ENCODE measurements at places on chromosomes 2 and 18.

DNA sequence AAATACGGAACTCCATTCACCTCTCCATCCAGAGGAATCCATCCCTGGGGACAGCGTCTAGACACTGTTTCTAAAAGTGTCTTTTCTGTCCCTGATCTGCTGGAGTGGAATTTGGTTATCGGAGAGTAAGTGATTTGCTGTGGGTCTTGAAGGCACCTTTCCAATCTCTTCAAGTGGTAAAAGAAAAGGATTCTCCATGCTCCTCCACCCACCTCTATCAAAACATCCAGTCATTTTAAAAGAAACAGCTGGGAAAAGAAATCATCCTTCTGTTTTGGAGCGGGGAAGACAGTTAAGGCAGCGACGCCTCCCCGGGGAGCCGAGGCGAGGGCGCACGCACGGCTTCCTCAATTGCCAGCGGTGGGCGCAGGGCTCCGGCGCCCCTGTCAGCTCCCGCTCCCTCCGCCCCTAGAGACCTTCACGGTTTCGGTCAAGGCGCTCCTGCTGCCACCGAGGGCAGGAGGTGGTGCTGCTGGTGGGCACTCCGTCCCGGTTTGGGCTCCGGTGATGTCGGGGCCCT lies 547 bp downstream of the SLC35F5 start:
- no peak for DNase-seq

DNA sequence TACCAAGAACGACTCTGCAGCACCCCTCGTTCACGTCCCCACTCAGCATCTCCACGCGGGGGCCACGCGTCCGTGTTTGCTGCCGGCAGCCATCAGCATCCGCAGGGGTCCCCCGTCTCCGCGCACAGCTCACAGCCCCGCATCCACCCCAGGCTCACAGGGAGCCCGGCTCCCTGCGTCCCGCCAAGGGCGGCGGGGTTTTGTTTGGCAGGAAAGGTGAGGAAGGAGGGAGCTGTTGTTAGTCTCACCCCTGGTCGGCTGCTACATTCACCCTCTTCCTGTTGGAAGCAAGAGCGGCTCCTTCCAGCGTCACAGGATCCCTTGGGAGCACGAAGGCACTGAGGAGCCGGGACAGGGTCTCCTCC lies 131.0 kb upstream of the CTDP1 start:
- no peak for DNase-seq

DNA sequence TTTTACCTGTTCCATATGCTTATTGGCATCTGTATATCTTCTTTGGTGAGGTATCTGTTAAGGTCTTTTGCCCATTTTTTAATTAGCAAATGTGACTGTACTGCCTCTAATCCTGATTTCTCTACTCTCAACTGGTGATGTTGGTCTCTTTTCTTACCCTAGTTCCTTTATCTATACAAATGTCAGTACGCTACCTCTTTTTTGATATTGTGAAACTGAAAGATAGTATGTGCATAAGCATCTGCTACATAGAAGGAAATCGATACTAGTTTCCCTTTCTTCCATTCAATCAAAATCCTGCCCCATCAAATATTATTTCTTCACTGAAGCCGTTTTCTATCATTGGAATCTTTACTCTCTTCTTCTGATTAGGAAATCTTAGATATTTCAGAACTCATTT lies 194.9 kb upstream of the SPOPL start:
- DNase-seq, result no peak

DNA sequence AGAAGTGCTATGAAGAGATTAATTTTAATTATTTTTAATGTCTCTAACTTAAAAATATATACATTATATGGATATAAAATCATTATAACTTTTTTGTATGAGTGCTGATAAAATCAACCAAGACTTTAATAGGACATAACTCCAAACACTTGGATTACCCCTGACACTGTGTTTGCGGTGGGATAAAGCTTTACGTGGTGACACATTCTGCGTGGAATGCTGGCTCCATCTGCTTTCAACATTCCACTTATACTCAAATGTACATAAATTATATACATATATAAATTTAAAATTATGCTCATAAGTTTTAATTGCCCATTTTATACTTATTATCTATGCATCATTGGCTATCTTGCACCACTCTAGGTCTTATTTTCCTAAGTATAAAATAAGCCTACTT lies 30.5 kb downstream of the LINC00305 start:
- DNase-seq, result no peak

- no peak for DNase-seq
These were observed 618 bp downstream of the POLR2D start for GRCh38 chr2:127857265-127857808.

DNA sequence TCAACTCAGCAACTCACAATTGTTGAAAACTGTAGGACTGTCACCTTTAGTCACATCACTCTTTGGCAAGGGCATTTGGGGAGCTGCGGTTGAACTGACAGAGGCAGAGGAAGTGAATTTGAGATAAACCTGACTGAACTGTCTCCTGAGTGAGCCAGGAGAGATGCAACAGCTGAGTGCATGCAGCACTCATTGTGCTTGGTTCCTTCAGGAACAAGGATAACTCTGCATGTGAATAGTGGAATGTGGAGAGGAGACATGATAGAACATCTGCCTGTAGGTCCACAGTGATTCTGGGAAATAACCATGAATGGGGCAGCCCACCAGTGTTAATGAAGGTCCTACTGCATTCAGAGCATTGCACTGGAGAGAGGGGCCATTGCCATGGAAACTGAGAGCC lies 494.7 kb downstream of the STK39 start:
- no peak for DNase-seq

DNA sequence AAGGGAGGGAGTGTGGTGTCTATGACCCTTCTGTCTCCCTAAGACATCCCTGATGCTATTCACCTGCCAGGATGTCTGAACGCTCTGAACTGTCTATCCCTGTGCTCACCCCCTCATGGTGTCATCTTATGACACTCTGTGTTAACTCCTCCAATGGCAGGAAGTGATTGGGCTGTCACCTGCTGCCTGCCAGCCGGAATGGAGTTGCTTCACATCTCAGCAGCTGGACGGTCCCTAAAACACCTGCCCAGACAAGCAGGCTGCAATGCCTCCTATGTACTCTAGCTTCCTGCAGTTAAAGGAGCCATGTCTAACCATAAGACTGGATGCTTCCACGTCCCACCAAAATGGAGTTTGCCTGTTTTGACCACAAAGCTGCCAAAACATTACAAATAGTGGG lies 99.9 kb downstream of the CPO start:
- DNase-seq, result no peak

GRCh38 chr2:30625276-30625675 lies 178.2 kb downstream of the LCLAT1 start:
- no peak for DNase-seq

GRCh38 chr2:21301871-21302455 lies 178.2 kb downstream of the TDRD15 start:
- no peak for DNase-seq

DNA sequence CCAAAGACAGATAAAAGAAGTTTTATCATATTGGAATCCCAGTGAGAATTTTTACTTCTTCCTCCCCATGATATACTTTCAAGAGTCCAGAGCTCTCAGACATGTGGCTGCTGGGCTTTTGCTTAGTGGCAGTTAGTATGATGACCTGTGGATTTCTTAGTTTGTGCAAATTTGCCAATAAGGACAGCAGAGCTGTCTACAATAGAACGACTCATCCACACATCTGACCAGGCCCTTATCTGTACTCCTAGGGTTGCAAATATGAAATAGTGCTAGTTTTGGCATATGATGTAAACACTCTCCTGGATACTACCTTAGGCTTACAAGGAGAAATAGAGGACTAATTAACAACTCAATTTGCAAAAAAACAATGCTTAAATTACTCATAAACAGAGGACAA lies 758.4 kb upstream of the TMEFF2 start:
- DNase-seq, result no peak

- no peak for DNase-seq
These were observed 853.5 kb upstream of the SALL3 start for GRCh38 chr18:78126106-78126505.

DNA sequence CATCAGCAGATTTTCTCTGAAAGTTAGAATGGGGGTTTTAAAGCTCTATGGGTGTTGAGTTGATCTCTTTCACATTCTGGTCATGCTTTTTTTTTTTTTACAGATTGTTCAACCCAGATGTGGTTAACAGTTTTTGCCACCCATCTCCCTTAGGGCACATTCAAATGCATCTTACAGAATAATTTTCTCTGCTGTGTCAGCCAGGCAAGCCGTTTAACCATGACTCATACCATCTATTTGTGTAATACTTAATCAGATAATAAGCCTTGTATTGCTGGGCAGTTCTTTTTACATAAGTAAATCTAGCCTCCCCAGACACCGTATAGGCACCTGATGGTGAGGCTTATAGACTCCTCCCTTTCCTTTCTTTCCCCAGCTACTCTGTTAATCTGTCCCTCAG lies 62.0 kb downstream of the TGIF1 start:
- no peak for DNase-seq

DNA sequence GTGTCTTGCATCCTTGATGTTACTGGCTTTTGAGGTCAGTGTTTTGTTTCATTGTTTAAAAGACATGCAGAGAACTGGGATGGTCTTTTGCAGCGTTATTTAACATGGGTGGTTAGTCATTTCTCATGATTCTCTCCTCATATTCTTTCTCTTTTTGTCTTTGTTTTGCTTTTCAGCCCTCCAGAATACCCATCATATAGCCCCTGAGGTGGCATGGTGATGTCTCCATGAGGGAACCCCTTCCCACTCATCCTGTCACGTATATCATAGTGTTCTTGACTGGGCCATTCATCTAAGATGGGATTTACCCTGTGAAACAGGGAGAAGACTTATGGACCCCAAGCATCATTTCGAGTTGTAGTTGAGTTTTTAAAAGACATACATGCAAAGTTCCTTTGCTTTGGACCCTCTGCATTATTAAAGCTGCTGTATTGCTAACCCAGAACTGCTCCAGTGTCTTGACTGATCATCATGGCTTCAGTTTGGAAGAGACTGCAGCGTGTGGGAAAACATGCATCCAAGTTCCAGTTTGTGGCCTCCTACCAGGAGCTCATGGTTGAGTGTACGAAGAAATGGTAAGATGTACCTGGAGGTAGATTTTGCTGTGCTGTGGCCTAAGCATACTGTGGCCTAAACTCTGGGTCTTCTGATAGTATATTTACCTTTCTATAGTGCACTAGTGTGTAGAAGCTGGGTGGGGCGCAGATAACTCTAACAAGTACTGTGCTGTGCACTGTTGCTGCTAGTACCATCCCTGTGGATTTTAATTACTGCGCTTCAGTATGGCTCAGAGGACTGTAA lies 1.4 kb downstream of the EHBP1 start:
- no peak for DNase-seq

GRCh38 chr18:4430836-4431235 lies 24.3 kb downstream of the DLGAP1 start:
- no peak for DNase-seq

- DNase-seq, result no peak
These were observed 261.8 kb upstream of the CYRIA start for GRCh38 chr2:16927398-16927797.

DNA sequence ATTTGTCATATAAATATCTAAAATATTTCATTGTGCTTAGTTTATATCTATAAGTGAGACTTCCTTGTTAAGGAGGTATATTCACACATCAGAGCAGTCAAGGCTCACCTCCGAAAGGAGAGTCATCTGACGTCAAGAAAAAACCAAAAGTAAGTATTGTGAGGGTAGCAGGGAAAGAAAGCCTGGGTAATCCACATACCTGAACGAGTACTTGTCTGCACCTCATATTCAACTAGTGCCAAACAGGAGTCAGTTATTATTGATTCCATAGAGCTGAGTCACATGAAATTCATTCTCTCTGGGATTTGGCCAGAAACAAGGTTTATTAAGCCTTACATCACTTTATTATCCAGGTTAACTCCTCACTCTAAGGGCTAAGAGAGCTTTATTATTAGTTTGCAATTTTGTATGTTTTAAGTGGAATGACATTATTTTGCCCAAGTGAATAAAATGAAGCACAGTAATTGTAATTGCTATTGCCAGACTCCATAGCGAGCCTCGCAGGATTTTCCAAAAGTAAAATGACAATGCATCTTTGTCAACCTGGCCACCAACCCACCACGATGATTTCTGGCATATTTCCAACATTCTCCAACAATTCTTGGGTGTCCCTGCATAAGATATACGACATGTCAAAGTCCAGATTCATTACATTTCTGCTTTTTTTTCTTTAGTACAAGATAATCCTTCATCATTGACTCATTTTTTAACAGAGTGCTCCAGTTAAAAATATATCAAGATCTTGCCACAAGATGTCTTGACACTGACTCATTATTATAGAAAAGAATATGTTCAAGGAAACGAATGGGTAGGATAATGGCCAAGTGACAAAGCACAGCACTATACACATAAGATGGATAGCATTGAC lies 1210.4 kb upstream of the ACVR2A start:
- DNase-seq, result no peak

DNA sequence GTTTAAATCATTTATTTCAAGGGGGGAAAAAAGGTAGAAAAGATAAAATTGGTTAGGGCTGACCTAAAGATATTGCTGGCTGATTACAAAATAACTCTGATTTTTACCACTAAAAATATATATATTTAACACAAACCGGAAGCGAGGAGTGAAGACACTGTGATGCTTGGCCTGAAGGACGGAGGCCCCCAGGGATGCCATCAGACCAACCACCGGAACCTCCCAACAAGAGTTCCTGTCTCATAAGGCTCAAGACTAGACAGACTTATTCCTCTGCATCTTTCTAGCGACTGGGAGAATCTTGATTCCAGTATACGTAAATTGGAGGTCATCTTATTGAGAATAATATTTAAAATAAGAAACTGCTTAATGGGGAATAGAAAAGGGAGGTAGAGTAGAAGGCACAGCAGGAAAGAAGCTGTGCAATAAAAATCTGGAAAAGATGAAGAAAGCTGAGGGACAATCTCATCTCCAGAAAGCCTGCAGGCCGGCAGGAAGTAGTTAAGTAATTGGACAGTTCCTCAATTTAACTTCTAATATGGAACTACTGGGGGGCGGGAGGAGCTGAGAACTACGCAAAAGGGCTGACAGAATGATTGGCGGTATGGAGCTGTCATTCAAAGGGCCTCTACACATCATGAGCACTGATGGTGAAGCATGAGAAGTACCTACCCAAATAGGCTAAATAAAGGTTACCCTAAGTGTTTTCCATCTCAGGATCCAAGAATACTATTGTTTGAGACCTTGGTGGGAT lies 91.1 kb downstream of the DTNB start:
- no peak for DNase-seq

GRCh38 chr2:158502974-158503373 lies 46.2 kb downstream of the PKP4 start:
- no peak for DNase-seq

GRCh38 chr2:17242813-17243485 lies 275.3 kb downstream of the RAD51AP2 start:
- no peak for DNase-seq

GRCh38 chr18:10449396-10449795 lies 5.0 kb upstream of the APCDD1 start:
- no peak for DNase-seq

- DNase-seq, result no peak
These were observed 40.5 kb downstream of the CAVIN2 start for GRCh38 chr2:191806396-191806795.

DNA sequence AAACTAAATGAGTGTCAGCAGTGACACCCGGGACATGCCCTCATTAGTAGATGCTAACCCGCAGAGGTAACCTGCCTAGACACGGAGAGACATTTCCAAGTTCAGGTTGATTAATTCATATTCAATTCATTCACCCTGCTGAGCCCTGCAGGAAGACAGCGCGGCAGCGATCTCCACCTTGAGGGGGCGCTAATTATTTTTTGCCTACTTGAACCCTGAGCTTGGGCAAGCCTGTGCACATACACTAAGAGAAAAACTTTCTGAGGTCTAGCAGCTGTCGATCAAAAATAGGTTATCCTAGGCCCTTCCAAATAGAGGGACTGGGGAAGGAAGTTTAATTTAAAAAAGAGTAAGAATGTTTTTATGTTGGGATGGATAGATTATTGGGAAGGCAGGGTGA lies 1.3 kb upstream of the LYPD6 start:
- DNase-seq, result no peak

GRCh38 chr2:6926071-6926732 lies 9.0 kb downstream of the RNF144A start:
- no peak for DNase-seq

Measured in mucosa of gallbladder (tissue), 1 donor.